IPS-NIHi11 (cell line): ENCODE measurements at places on chromosomes 4 and X.
A peak's percentile ranks its signal among the peaks of the same experiment; 100 is the strongest.

DNA sequence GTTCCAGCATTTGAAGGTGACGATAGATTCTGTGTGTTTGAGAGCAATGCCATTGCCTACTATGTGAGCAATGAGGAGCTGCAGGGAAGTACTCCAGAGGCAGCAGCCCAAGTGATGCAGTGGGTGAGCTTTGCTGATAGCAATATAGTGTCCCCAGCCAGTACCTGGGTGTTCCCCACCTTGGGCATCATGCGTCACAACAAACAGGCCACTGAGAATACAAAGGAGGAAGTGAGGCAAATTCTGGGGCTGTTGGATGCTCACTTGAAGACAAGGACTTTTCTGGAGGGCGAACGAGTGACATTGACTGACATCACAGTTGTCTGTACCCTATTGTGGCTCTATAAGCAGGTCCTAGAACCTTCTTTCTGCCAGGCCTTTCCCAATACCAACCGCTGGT lies 142.0 kb downstream of the PLS3 start:
- DNase-seq, result no peak

GRCh38 chr4:105145903-105146275 lies 787 bp upstream of the TET2 start:
- DNase-seq, result peak; percentile 38

DNA sequence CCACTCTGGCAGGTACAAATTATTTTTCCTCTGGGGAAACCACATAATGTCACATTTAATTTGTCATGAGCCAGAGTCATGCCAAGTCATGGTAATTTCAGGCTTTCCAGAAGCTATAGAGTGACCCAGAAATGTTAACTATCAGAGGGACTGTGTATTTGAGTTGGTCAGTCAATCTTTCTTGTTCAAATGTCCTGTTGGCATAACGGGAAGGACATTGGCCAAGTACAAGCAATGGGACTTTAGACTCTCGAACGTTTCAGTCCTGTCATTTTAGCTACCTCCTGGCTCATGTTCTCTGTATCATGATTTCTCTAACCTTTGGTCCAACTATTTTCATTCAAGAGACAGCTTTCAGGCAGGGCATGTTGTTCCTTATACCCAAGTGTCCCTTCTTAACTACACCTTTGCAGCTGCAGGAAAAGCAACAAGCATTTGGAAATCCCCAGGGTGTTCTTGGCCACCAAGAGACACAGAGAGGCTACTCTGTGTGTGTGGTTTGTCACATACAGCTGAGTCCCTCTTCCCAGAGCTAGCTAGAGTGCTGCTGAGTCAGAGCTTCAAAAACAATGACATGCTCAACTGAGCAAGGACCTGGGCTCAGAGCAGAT lies 142.6 kb downstream of the EGF start:
- peak; percentile 45 for DNase-seq

DNA sequence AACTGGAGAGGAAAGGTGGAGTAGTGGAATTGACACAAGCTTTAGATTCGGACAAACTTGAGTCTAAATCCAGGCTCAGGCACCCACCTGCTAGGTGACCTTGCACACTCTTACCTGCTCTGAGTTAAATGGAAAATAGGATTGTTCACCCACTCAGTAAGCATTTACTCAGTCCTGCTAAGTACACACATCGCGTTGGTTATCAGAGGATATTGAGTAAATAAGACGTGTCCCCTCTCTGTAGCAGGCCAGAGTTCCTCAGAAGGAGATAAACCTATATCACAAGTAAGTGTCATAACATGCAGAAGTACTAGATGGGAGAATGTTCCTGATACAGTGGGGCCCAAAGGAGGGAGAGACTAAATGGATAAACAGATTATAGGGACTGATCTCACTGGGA lies 117.7 kb downstream of the SMIM20 start:
- no peak for DNase-seq

DNA sequence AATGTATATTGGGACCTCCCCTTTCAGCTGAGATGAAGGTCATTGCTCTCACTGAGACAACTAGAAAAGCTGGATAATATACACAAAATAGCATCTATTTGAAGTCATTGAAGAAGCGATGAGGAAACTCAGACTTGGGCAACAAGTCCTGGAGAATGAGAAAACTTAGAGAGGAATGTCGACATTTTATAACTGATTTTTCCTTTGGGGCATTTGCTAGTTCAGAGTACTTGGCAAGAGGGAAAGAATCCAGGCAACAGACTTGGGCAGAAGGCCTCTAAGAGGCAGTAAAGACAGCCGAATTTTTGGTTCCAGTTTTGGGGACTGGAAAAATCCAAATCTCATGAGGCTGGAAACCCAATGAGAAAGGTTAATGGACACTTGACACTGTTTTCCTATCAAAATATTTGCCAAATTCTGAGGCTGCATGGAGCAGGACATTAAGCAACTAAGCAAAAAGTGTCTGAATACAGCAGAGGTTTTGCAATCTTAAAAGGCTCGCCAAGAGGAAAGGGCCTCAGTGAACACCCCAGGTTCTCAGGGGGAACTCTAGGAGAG lies 21.0 kb upstream of the ANXA5 start:
- no peak for DNase-seq

DNA sequence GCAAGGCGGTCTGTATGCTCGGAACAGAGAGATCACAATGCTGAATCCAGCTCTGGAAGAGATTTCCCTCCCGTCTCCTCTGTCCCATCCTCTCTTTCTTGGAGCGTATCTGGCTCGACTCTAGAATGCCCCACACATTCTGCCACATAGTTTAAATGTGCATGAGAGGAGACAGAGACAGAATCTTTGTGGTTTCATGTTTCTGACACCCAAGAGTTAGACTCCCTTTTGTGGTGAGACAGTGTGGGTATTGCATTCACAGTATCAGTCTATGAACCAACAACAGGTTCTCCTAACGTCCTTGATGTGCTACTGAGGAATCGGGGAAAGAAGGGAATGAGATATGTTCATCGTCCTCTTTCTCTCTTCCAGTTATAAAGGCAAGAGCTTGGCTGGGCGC lies 25.3 kb downstream of the FAM47E start:
- DNase-seq, result no peak

DNA sequence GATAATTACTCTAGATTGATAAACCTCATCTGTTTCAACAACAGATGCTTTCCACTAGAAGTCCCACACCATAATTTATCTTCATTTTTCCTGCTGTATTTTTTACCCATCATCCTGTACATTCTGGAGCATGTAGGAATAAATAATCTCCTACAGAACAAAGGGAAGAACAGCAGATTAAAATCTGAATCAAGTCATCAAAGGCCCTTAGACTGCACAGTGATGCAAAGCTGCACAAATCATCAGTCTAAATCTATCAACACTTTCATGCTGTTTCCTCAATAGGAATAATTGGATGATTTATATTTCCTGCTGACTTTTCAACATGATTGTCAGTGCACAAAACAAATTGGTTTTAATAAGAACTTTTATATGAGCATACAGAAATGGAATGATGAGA lies 1143.9 kb downstream of the STIM2 start:
- no peak for DNase-seq

DNA sequence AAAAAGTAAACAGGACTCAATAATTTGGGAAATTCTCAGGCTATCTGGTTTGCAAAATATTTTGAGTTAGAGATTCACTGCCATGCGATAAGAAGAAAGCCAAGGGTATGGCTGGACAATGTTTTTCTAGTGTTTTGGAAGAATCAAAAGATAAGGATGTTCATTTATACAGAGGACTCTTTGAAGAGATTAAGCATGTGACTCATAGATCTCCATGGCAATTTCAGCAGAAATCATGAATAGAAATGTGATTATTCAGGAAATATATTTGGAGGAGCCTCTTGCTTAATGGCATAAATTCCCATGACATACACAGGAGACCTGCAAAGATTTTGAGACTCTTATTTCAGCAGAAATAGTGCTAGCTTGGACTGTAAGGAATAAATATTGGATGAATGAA lies 16.7 kb upstream of the FRAS1 start:
- no peak for DNase-seq

GRCh38 chr4:173130687-173131086 lies 37.9 kb upstream of the GALNT7 start:
- DNase-seq, result no peak

DNA sequence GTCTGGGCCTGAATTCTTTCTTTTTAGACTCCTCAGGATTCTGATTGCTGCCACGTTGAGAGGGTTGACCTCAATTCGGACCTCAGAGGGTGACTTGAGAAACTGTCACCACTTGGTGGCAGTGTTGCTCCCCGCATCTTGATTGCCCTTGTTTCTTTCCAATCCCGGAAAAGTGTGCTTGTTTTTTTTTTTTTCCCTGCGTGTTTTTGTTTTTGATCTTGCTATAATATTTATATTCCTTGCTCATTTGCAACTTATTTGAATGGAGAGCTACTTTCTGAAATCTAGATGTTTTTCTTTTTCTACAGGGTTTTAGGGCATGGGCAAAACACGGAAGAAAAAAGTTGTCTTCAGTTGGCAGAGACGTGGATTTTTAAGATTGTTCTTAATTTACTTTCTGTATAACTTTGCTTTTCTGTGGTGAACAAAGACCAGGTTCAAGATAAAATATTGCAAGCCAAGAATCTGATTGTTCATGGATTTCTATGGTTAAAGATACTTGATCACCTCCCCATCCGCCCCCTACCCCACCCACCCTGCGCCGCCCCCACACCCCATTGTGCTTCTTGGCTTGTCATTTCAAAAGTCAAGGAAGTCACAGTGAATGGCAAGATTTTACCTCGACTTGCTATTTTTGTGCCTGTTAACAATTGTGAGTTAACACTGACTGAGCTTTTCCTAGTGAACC lies 102.0 kb downstream of the PTTG2 start:
- peak; percentile 77 for DNase-seq

GRCh38 chr4:164591666-164592065 lies 162.3 kb upstream of the SMIM31 start:
- no peak for DNase-seq

GRCh38 chrX:107675823-107676555 lies 47.7 kb downstream of the PRPS1 start:
- DNase-seq, result no peak

DNA sequence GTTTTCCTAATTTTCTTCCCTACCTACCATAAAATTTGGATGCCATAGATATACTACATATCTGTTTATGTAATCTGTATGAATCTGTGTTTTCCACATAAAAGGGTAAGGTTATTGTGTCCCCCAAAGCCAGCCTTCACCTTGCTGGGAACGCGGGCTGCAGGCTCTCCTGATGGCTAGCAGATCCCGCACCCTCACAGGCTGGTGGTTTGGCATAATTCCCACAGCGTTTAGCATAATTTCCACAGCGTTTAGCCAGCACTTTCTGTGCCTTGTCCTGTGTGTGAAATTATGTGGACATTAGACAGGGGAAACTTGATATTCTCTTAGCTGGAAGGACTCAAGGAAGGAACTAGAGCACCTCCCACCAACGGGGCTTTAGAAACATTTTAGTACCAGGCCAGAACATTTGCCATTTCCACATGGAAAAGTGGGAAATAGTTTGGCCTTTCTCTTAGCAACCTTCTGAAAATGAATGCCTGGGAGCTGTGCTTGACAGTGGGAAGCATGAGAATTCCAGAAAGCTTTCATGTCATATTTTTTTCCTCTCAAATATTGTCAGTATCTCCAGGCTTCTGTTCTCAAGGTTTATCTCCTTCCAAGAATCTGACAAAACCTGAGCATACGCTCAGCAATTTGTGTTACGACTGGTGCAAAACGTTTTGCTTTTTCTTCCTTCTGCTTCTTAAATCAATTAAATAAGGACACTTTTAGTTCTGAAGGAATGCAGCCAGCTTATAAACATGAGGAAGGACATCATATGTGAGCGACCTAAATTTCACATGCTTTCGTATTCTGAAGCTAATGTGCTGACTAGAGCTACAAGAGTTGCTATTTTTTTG lies 67.9 kb downstream of the STK32B start:
- DNase-seq, result no peak

DNA sequence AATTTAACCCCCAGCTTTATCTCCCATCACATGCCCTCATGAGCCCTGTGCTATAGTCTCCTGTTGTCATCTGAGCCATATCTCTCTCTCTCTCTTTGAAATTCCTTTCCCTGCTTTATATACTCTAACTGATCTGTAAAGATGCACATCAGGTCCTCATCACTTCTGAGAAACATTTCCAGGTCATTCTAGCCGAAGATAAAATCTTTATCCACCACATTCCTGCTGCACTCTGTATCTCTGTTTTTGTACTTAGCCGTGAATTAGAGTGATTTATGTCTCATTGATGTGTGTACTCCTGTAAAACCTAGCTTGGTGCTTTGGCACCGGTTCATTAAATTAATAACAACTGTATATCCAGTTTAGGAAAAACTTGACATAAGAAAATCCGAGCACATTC lies 113.2 kb downstream of the AFF2 start:
- no peak for DNase-seq

DNA sequence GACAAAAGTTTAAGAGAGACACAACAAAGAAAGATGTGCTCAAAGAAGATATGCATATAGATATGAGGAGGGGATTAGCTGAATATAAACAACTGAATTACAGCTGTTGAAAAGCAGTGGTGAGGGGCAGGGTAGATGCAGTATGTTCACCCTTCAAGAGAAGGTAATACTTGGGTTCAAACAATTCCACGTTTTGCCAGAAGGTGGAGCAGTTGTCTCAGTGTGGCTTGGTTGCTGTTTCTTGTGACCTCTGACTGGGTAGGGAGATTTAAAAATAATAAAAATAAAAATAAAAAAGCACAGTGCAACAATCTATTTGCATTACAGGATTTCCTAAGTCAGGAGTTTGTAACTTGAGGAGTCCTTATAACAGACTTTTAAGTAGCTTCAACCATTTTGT lies 23.3 kb downstream of the PHOX2B start:
- peak; percentile 16 for DNase-seq

GRCh38 chr4:8356856-8357255 lies 83.7 kb downstream of the ACOX3 start:
- no peak for DNase-seq

DNA sequence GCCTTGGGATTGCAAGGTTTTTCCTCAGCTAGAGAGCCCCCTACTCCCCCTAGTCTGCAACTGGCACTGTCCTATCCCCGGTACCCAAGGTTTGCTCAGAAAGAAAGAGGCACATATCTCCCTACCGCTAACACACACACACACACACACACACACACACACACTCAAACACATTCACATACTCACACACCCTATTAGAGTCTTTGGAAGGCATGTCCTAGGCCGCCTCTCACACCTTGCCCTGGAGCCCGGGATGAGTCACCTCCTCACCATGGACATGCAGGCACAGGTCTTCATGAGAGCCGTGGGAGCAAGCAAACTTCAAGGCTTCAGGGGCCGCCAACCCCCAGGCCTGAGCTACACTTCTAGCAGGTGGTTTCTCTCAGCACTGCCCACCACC lies 49.2 kb downstream of the PJA1 start:
- no peak for DNase-seq

GRCh38 chr4:102449751-102450352 lies 51.3 kb upstream of the NFKB1 start:
- peak; percentile 58 for DNase-seq
